ENCODE measurements at places on chromosomes 2 and 18. TPM values are rescaled to one million over a fixed set of nuclear protein-coding genes. Genes with fewer than 3 reads are reported as not detected.

DNA sequence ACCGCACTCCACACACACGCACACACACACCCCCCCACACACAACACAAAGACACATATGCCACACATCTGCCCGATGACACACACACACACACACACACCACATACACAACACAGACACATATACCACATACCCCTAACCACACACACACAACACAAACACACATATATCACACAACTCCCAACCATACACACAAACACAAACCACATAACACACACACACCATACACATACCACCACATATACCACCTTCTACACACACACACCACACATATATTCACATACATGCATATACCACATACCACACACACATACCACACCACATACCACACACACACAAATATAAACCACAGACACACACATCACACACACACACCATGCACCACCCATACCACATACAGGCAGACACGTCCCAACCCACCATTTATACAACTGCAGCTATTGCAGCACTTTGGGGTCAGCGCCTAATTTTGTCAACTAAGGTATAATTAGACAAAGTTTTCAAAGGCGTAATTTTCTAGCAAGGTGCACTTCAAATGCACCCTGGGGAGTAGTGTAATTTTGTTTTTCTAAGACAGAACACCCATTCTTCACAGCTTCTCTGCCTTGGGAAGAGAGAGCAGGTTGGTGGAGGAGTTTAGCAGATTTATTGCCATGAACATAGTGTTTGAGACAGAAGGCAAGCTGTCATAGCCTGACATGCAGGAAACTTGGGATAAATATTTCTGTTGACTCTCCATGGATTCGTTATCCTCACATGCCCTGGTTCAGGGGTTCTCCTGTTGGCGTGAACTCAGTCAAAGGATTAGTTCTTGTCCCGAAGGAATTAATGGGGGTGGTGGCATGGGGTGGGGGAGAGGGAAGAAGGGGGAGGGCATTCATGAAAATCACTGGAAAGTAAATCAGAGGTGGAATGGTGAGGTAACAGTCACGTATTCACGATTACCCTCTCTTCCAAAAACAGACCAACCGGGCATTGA, 416.1 kb downstream of the LPIN1 start:
- DNase-seq, result no peak

DNA sequence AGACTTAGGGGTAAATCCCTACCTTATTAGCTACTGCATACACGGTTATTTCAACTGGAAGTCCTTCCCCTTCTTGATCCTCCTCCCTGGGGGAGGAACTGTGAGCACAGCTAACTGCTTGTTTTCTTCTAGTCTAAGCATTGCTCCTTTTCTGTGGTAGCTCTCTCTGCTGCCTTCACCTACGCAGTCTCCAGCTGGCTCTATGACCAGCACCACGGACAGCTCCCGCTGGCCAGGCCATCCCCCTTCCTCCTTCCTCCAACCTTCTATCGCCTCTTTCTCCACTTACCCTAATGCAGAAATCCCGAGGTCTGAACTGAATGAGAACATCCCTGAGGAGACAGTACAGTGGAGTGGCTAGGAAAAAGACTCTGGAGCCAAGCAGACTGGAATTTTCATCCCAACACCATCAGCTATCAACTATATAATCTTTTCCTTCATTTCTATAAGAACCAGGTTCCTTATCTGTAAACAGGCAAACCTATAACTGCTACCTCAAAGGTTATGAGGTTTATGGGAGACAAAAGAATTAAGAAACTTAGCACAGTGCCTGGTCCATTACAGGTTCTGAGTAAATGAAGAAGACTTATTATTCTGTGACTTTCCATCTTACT, 4.7 kb upstream of the CFAP65 start:
- DNase-seq, result peak; percentile 27

DNA sequence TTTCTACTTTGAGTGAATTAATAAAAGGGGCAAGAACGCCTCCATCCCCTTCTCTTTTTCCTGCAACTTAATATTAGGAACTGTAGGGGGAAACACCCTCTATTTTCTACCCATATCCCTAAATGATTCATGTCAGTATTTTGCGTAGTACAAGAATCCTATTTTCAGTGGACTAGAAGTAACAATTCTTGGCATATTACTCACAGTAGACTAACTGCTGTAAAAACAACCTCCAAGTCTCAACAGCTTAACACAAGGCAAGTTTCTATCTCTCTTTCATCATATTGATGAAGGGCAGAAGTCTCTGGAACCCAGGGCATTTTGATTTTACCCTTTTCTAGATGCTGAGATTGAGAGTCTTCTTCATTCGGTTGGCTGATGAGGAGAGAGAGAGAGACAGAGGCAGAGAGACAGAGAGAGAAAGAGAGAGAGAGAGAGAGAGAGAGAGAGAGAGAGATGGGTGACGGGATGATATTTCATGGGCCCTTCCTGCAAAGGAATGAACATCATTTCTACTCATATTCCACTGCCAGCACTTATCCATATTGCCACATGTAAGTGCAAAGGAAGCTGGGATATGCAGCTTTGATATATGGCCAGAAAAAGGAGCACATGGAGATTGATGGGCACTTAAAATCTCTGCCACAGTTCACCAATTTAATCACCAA, 481.6 kb downstream of the LPIN1 start:
- peak; percentile 81 for DNase-seq

DNA sequence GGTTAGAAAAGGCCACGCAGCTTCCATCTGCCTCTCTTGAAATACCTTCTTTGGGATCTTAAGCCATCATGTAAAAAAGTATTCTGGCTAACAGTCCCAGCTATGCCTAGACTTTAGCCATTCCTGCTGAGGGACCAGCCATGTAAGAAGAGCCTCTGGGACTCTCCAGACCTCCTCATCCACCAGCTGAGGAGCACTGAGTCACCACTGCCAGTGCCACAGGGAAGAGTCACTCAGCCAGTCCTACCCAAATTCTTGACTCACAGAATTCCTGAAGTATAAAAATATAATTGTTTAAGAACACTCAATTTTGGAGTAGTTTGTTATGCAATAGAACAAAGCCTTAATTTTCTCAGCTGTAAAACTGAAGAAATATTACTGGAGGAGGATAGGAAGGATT, 436.7 kb downstream of the ZEB2 start:
- DNase-seq, result peak; percentile 85

DNA sequence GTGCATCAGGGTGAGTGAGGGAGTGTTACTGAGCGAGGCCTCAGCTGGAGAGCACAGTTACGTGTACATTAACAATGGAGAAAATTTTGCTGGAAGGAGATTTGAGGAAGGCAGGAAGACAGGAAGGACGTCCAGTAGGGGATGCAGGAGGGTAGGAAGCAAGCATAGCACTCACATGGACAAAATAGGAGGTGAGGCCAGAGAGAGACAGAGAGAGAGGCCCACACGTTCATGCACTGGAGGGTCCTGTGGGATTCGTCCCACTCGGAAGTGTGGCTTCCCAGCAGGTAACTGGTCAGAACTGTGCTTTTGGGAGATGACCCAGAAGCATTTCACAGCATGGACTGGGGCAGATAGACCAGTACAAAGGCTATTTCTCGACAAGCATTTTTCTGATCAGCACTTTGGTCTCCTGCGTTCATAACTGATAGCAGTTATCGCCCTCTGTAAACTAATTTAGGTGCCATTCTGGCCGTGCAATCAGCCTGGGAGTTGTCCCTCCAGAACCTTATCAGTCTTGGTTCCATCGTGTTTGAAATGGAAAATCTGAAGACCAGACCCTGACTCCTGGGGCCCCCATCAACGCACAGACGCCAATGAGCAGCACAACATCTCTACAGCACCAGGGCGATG, 5.7 kb downstream of the LCT start:
- DNase-seq, result no peak

GRCh38 chr2:25145803-25146202, 22.6 kb downstream of the POMC start:
- no peak for DNase-seq

GRCh38 chr2:239978411-239978810, 46.7 kb downstream of the NDUFA10 start:
- DNase-seq, result peak; percentile 15

- DNase-seq, result peak; percentile 45
These were observed 8.9 kb downstream of the TNS1 start for GRCh38 chr2:217993817-217994463.

DNA sequence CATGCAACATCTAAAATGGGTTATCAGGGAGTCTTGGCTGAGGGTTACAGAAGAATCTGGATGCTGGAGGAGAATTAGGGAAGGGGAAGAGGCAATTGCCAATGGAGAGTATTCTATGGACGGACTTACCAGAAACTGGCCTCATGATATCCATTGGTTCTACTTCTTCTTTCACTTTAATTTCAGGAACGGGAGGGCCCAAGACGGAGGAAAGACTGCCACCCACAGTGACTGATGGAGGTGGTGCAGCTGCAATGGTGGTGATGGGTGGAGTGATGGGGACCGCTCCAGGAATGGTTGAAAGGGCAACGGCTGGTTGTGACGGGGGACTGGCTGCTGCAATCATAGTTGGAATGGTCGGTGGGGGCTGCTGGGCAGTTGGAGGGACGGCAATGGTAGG, 69.1 kb upstream of the AMMECR1L start:
- no peak for DNase-seq

DNA sequence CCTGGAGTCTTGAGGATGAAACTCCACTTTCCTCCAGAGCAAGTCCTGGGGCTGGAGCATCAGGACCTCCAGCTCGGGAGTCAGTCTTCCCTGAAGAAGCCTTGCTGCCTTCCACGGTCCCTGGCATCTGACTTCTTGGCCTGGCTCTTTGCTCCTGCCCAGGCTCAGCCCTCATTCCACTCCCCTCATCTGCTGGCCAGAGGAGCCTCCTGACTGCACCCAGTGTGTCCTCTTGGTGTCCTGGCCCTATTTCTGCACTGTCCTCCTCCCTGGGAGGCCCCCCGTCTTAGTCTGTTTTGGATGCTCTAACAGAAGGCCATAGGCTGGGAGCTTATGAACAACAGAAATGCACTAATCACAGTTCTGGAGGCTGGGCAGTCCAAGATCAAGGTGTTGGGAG, 231.5 kb downstream of the LOXHD1 start:
- DNase-seq, result no peak

- no peak for DNase-seq
These were observed 206.2 kb downstream of the RTP5 start for GRCh38 chr2:242075696-242076095.

GRCh38 chr2:134232868-134233727, 20.8 kb upstream of the MGAT5 start:
- DNase-seq, result peak; percentile 59

GPR35 gene
- polyA plus RNA-seq, result 0.42 TPM

GCA gene
- 2.3 TPM for polyA plus RNA-seq

TMEM247 gene
- polyA plus RNA-seq, result not detected

ITGA6 gene
- polyA plus RNA-seq, result 12.5 TPM

MOCOS gene
- polyA plus RNA-seq, result 1.1 TPM

FZD7 gene
- polyA plus RNA-seq, result 90.9 TPM

COLEC12 gene
- 0.83 TPM for polyA plus RNA-seq

SMPD4 gene
- polyA plus RNA-seq, result 80.4 TPM

CLIP4 gene
- polyA plus RNA-seq, result 26.8 TPM

ASXL3 gene
- 0.03 TPM for polyA plus RNA-seq

Data from IMR-90 (cell line).